NCI-H526 (cell line): ENCODE measurements at places on chromosomes 16 and 17.

GRCh38 chr17:40320756-40321523, 12.0 kb downstream of the RARA start:
- no peak for DNase-seq

DNA sequence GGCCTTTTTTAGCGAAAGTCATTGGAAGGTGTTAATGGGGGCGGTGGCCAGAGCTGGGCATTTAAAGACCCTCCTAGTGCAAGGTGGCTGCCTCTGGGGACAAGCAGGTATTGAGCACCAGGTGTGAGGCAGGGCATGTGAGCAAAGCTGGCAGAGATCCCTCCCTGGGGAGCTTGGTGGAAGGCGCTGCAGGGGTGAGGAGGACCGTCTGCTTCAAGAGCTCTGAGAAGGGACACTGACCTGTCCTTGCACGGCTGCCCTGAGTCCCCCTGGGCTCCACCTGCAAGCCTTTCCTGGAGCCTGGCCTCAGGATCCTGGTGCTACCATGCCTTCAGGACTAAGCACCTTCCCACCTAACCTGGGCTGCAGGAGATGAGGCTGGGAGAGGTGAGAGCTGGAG, 127.0 kb upstream of the CIBAR2 start:
- DNase-seq, result no peak

DNA sequence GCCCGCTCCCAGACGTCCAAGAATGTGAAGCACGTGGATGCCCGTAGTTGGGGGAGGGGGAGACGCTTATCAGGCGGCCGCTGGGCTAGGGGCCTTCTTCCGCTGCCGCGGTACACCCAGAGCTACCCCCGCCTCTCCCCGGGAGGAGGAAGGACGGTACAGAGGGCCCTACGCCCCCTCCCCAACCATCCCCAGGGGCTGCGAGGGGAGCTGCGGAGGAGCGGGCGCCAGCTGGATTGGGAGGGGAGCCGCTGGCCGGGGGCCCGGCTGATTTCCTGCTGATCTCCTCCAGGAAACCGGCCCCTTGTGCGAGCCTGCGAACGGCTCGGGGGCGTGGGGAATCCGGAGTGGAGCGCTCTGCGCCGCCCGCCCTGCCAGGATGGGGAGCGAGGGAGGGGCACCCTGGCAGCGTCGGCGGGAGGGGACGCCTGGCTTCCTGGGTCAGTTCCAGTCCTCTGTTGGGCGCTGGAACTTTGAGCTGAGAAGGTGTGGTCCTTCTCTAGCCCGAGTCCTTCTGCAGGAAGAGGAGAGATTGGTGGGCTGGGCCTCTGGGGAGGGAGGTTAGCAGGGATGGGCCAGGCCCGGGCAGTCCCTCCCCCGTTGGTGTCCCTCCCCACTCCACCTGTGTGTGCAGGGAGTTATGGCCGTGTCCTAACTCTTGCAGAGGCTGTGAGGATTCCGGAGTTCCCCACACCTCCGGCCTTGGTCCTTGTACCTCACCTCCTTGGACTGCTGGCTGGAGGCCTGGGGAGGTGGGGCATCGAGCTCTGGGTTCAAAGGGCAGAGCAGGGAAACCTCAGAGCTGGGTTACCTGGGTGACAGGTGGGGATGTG, 19.2 kb downstream of the GJD3 start:
- DNase-seq, result peak; percentile 72

- no peak for DNase-seq
Measured at GRCh38 chr17:48102043-48102750, 919 bp upstream of the CBX1 start.

DNA sequence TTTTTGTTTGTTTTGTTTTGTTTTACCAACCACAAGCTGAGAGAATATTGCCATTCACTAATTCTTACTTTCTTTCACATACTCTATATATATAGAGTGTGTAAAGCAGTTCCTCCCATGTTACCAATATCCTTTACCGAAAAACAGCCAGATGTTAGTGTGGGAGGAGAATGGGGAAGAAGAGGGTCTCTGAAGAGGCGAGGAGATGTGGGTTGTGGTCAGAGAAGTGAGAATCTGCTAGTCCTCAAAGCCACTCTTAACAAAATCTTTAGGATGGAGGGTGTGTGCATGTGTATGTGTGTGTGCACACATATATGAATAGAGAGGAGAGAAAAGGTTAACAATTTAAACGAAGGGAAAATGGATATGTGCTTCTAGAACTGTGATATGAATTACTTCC, 80.6 kb downstream of the TUBD1 start:
- no peak for DNase-seq

GRCh38 chr17:76657505-76658241, 14.1 kb upstream of the ST6GALNAC1 start:
- no peak for DNase-seq

GRCh38 chr17:78960928-78961327, 18.8 kb downstream of the LGALS3BP start:
- DNase-seq, result no peak

DNA sequence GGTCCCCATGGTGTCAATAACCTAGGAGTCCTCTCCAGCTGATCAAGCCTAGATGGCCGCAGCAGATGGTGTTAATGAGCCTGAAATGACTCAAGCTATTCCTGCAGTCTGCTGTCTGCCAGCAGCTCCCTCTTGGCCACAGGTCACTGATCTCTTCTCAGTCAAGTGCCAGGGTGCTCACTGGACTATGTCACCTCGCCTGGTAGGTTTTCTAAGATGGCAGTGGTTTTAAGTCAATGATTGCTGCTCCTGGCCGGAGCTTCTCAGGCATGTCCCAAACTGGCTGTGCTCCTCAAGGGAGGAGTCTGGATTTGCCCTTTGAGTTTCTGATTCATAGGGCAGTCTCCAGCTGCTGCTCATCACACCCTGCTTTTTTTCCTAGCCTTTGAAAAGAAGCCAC, 58.6 kb upstream of the SHISA6 start:
- no peak for DNase-seq

GRCh38 chr17:65041518-65041917, 15.0 kb downstream of the GNA13 start:
- no peak for DNase-seq

GRCh38 chr17:7843536-7844291, 9.7 kb downstream of the KDM6B start:
- DNase-seq, result peak; percentile 88

GRCh38 chr17:56812901-56813388, 20.8 kb downstream of the C17orf67 start:
- no peak for DNase-seq

GRCh38 chr17:76982408-76983074, 114.3 kb downstream of the MGAT5B start:
- DNase-seq, result peak; percentile 69

DNA sequence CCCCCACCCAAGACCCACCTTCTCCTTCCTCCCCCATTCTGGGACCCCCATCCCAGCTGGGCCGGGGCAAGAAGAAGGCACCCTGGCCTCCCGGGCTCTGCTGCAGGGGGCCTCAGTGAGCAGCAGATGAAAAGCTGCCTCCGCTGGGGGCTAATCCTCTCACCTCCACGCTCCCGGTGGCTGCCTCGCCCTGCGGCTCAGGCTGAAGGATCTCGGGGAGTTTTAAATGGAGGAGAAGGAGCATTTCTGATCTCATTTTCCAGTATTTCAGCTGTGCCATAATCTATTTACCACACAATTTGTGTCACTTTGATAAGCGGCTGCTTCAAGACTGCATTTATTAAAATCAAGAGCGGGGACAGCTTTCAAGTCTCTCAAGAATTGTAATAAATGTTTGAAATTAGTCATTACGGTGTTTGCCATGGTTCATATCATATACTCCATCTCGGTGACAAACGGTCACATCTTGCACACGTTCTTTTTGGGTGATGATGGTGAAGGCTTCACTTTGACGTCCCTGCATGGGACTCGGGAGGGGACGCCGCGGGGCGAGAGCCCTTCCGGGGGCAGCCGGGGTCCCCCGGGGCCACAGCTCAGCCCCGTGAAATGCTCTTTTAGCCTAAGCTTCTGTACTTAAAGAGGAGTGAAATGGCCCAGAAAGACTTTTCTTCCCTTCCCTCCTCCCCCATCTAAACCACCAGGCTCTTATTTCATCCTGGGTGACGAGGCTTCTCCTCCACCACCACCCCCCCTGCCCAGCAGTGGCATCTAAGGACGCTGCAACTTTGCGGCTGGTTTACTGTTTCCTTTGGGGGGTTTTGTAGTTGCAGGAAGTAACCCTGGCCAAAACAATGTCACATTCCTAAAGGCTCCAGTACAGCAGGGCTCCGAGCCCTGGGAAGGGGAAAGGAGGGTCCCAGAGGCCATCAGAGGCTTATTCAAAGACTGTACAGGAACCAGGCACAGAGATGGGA, 313.1 kb upstream of the TNRC6C start:
- DNase-seq, result no peak

- DNase-seq, result no peak
Measured at GRCh38 chr16:89037261-89038152, 56.1 kb upstream of the ACSF3 start.

GRCh38 chr16:8571061-8571596, 19.2 kb downstream of the TMEM114 start:
- DNase-seq, result no peak

DNA sequence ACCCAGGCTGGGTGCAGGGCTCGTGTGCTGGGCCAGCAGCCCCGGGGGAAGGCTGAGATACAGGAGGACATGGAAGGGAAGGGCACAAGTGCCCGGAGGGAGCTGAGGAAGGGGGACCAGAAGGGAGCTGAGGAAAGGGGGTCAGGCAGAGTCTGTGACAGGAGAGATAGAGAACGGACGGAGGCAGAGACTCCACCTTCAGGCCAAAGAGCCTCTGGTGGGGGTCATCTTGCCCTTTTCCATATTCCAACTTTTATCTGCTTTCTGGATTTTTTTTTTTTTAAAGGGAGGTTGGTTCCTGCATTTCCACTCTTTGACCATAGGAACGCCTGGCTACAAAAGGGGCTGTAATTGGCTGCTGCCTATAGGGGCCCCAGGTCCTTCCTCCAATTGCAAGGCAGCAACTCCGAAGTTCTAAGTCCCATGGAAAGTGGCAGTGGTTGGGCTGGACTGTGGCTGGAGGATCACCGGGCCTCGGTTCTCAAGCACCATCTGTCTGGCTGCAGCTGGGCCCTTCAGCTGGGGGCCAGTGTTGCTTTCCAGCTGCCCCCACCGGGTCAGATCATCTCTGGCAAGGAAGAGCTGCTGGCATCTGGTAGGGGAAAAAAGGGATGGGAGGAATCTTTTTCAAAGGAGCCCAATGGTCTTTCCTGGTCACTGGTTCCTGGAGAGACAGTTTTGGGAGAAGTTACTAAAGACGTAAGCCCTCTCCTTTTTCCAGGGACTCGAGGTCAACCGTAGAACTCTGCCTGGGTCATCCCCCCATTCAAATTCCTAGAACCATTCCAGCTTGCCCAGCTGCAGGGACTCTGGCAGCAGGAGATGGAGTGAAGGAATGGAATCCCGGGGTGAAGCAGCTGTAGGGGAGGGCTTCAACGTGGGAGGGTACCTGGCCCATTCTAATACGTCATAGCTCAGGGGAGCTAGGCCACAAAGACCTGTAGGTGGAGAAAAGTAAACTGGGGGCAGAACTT, 13.1 kb upstream of the MRPS23 start:
- DNase-seq, result no peak

GRCh38 chr16:8292271-8292670, 298.0 kb downstream of the TMEM114 start:
- no peak for DNase-seq

- DNase-seq, result peak; percentile 48
Measured at GRCh38 chr16:12891836-12892235, 9.6 kb upstream of the SHISA9 start.

DNA sequence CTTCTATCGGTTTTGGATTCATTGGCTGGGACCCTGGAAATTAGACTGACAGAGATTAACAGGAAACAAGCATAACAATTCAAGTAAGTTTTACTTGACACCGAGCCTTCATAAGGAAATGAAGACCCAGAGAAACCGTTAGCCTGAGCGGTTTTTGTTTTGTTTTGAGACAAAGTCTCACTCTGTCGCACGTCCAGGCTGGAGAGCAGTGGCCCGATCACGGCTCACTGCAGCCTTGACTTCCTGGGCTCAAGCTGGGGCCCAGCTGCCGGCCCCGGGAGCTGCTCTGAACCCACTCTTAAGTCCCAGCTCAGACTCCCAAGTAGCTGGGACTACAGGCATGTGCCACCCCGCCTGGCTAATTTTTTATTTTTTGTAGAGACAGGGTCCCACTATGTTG, 321.3 kb downstream of the SEC14L1 start:
- no peak for DNase-seq
